COR-L47 (cell line): ENCODE measurements at places on chromosomes 16 and 17.

GRCh38 chr17:77317091-77317750 is 176.5 kb downstream of the SEC14L1 start:
- DNase-seq, result no peak

DNA sequence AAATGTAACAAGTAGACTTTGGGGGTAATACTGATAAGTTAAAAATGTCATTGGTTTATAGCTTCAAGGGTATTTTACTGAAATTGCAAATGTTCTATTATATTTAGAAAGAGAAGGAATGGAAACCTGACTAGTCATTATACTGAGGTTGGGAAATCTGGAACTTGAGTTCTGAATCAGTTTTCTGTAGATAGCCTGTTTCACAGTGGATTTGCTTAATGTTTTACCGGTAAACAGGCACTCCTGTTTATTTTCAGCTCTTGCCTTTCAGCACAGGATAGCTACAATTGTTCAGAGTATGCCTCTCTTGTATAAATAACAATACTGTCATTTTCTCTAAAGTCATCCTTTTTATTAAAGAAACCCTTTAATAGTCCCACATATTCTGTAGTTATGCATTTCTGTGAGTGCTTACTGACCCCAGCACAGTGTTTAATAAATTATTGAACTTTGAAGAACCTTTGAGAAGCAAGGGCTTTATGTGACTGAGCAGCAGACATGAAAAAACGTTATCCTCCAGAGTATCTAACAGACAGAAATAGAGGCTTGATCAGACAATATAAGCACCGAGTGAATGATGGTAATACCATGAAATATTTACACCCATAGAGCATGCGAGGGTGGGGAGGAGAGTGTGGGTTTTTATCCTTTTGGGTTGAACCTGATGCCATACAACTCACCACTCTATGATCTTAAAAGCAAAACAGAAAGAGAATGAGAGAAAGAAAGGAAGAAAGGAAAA is 58.2 kb downstream of the FTO start:
- no peak for DNase-seq

DNA sequence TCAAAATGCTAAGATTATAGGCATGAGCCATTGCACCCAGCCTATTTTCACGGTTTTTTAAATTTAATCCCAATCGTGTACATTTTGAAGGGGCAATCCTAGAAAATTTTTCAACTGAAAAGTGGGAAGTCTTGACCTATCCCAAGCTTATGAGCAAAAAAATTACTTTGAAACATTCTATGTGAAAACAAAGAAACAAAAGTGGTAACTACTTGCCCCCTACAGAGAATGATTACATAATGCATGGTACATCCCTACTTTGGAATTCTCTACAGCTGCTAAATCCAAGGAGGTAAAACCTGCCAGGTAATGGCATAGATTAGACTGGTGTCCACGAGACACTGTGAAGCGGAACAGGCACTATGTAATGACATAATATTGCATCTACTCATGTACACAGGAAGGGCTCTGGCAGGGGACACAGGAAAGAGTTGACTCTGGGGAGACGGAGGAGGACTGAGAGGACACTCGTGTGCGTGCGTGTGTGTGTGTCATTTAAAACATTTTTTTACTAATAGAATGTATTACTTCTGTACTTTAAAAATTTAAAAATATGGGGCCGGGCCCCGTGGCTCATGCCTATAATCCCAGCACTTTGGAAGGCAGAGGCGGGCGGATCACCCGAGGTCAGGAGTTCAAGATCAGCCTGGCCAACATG is 15.7 kb downstream of the ASGR2 start:
- DNase-seq, result no peak

- DNase-seq, result no peak
These were observed 63.4 kb downstream of the CRLF3 start for GRCh38 chr17:30761060-30761459.

DNA sequence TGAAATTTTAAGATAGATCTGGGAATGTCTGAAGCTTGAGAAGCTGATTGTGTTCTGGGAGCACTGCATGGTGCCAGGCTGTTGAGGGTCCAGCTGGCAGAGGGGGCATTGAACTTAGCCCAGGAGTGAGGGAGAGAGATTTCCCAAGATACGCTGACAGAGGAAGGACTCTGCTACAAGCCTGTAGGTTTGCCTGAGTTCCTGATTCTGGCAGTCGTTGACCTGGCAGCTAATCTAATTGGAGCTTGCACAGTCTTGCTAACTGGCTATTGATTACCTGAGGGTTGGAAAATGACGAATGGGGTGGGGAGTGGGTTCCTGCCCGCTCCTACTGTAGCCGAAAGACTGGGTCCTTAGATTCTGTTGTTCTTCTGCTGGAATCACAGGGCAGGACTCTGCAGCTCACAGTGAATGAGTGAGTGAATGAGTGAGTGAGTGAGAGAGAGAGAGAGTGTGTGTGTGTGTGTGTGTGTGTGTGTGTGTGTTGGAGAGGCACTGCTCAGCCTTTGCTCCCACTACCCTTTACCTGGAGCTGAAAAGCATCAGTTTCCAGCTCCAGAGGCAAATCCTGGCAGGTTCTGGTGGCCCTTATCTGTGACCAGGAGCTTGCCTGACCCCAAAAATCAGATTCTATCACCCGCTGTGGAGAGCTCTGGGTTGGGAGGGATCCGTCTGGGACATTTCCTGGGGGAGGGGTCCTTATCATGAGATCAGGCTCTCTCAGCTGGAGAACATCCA is 16.7 kb downstream of the CTRL start:
- DNase-seq, result no peak

DNA sequence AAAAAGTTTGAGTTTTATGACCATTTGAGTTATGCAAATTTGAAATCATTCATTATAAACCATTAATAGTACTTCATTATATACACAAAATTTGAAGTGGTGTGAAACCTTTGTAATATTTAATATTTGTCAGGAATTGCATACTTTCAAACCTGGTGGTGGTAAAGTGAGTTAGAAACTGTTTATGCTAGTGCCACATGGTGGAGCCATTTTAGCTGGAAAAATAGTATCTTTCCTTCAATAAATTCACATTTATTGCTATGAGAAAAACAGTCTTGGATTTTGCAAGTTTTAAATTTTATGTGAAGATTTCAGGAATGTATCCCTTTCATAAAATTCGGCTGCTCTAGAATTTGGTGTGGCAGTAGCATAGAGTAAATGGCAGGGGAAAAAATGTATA is 7.3 kb upstream of the BLMH start:
- no peak for DNase-seq

DNA sequence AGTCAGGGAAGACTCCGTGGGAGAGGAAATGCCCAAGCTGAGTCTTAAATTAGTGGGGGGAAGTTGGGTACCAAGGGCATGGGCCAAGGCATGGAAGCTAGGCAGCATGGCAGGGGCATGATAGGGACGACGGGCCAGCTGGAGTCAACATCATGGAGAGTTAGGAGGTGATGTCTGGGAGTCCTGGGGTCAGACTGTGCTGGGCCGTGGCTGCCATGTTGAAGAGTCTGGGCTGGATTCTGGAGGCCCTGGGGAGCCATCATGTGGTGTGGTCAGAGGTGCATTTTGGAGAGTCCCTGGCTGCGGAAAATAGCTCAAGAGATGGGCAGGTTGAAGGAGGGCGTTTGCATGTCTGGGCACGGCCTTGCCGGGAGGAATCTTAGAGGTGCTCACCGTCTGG is 85.2 kb downstream of the SDR42E1 start:
- DNase-seq, result no peak

GRCh38 chr17:42700586-42701289 is 18.4 kb downstream of the CNTNAP1 start:
- DNase-seq, result no peak

DNA sequence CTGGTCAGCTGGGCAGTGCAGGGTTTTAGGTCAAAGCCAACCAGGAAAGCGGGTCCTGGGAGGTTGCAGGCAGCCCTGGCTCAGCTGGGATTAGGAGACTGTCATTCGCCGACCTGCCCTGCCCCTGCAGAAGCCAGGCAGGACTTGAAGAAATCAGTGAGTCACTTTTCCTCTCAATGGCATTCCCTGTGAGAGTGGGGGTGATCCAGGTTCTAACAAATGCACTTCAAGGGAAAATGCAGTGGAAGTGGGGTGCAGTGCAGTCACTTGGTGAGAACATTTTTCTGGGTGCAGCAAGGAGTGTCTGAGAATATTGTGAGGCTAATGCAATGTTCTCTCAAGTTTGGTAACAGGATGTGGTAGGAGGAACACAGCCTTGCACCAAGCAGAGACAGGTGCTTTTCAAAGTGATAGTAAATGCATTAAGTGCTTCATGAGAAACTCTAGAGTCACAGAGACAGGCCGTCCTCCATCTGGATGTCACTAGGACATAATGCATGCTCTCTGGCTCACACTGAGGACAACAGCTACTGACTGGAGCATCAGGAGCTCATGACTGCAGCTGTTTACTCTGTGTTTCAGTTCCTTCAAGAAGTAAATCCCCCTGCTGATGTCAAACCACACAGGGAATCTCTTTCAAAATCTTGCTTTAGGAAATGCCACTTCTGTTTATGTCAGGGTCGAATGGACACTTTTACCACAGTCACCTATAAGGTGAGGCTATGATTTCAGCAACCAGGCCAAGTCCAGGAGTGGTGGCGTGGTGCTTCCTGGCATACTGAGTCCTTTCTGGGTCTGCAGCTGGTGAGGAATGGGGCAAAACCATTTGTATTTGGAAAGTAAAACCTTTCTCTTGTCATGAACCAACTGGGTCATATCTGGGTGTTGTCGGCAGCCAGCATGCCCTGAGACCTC is 16.7 kb downstream of the CDK5R1 start:
- no peak for DNase-seq

DNA sequence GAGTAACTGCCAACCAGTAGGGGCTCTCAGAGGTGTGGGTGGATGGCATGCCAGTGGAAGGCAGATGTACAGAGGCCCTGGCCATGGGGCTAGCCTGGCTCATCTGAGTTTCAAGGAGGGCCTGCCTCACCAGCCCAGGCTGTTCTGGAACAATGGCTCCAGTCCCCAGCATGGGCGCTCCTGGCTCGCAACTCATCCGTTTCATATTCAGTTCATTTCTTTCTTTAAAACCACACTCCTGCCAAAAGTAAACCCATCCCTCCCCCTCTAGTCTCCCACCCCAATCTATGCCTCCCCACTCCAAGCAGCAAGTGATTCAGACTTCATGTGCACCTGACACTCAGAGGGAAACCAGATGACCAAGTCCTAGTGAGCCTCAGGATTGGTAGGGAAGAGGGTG is 2.4 kb downstream of the CCL13 start:
- DNase-seq, result no peak

DNA sequence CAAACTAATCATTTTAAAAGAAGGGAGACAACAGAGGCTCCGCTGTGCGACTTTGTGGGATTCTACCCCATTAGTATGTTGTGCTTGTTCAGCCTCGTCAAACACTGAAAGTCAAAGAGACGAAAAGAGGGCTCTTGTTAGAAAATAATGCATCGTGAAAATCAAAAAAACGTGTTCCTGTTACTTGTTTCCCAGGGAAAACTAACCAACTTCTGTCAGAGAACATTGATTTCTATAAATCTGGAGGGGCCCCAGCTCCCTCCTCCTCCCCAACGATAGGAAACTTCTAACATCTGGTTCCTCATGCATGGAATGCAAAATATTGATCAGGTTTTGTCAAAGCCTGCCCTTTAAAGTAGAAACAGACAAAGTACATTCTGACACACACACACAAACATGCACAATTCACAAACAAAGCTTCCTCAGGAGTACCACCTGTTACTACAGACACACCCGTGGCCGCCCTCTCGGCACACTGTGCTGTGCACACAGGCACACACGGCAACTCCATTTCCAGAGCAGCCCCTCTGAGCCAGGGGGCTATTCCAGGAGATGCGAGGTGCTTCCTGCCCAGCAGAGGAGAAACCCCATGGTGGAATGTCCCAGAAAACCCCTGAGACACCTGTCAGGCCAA is 151.3 kb downstream of the ZFHX3 start:
- no peak for DNase-seq

GRCh38 chr17:41812381-41813151 is at the start of gene FKBP10:
Gene FKBP10 (plus strand): TSS chr17:41813004. CDS start chr17:41813035, 31 bp downstream.
- peak; percentile 77 for DNase-seq

- DNase-seq, result no peak
These were observed 15.6 kb downstream of the RFWD3 start for GRCh38 chr16:74650966-74651567.

- DNase-seq, result no peak
These were observed 402.2 kb downstream of the XYLT1 start for GRCh38 chr16:17068524-17068923.
